ENCODE measurements at places on chromosomes 4 and X. TPM values are rescaled to one million over a fixed set of nuclear protein-coding genes. Genes with fewer than 3 reads are reported as not detected.

Gene SASH3
- total RNA-seq = 8.6 TPM

GRCh38 chrX:149157976-149158375 lies 347.1 kb downstream of the IDS start:
- DNase-seq = no peak

- DNase-seq = no peak
Measured at GRCh38 chrX:134542485-134542884, 82.5 kb downstream of the HPRT1 start.

Gene MAGED4B
- total RNA-seq = 16.0 TPM

DNA sequence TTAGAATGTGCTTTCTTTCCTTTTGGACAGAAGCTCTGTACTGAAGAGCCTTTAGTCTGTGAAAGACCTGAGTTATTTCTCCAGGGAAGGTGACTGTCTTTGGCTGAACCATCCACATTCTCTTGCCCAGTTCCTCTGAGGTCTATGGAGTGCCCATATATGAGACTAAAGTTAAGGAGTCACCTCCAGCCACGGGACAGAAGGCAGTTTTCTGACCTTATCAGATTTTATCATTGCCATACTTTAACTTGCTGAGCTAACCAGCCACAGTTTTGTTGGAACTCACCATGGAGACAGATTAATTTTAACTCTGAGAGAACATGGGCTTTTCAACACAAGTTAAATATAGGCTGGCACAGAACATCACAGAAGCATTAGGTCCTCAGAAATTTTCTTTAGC lies 26.3 kb downstream of the IL1RAPL1 start:
- no peak for DNase-seq

Gene TMPRSS11E
- not detected for total RNA-seq

GRCh38 chr4:24488399-24489164 lies 95.8 kb downstream of the DHX15 start:
- peak; percentile 90 for DNase-seq

Gene TNIP2
- total RNA-seq = 34.9 TPM

GRCh38 chr4:37973441-37973840 lies 13.2 kb downstream of the PTTG2 start:
- no peak for DNase-seq

Gene GABRG1
- total RNA-seq = 1.4 TPM

Gene TCEAL7
- 15.1 TPM for total RNA-seq

- no peak for DNase-seq
Measured at GRCh38 chr4:105327222-105327621, 146.6 kb downstream of the PPA2 start.

Gene NUP62CL
- 0.62 TPM for total RNA-seq

- DNase-seq = no peak
Measured at GRCh38 chrX:74286950-74287740, 16.8 kb upstream of the ZCCHC13 start.

- no peak for DNase-seq
Measured at GRCh38 chr4:112340023-112340422, 42.9 kb downstream of the ALPK1 start.

Gene TKTL2
- 0.18 TPM for total RNA-seq

- DNase-seq = no peak
Measured at GRCh38 chrX:149630681-149631233, 835 bp downstream of the TMEM185A start.

Gene CITED1
- 1.9 TPM for total RNA-seq

- no peak for DNase-seq
Measured at GRCh38 chr4:160510928-160511327, 1408.0 kb downstream of the RAPGEF2 start.

Gene GAGE13
- not detected for total RNA-seq

Gene YY2
- total RNA-seq = 2.1 TPM

DNA sequence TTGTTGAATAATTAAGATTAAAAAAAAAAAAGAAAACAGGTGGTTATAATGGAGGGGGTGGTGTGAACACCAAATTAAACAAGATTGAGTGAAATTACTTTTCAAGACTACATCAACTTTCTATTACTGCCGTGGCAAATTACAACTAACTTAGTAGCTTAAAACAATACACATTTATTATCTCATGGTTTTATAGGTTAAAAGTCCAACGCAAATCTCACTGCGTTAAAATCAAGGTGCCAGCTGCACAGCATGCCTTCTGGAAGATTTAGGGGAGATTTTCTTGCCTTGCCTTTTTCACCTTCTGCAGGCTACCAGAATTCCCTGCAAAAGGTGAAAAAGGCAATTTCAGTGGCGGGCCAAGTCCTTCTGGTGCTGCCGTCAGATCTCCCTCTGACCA lies 58.5 kb downstream of the ATXN3L start:
- DNase-seq = no peak

DNA sequence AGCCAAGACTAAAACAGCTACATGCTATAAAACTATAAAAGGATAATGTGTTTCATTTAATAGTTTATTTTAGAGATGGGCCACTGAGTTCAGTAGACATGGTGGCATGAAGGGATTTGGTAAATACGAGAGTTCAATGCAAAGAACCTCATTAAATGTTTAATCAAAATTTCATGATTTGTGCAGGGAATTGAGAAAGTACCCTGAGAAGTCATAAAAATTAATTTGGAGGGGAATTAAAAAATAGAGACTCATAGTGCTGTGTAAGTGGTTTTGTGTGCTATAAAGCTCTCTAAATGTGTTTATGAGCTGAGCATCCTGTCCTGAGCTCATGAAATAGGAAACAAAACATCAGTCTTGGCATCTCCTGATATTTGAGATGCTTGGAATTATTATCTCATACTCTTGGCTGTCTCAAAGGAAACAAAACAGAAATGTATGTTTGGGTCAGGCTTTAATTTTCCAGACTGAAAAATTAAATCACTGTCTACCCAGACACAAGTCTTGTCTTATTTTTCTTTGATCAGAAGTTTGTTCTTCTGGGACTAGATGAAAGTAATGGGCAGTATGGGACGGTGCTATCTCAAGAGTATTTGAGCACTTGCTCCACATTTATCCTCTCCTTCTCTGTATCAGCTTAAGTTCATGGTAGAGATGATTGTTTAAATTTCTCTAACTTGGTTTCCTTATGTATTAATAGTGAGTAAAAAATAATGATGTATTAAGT lies 38.0 kb upstream of the EMCN start:
- DNase-seq = no peak

Gene USP51
- 3.6 TPM for total RNA-seq

DNA sequence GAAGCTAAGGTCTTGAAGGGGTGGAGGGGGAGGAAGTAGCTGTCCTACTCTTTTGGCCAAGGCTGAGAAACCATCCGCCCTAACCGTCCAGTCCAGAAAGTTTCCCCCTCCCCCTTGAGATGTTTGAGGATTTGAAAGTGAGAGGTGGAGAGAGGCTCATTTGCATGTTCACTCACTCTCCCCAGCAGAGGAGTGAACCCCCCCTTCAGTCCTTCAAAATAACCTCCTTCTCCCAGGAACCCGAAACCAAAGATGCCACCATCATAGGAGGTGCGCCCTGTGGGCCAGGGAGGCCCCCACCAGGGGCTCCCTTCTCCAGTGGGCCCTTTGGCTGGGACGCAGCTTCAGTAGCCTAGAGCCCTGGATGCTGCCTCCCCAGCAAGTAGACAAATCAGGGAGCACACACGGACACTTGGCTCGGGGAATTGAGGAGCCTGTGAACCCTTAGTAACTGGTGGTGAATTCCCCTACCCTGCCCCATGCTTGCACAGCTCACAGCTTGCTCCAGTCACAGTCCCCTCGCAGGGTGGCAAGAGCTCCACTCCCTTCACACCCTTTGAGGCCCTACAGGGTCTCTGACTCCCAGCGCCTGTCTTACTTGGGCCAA lies 25.6 kb downstream of the ELF4 start:
- no peak for DNase-seq

- no peak for DNase-seq
Measured at GRCh38 chr4:178415925-178416324, 973.7 kb upstream of the AGA start.

DNA sequence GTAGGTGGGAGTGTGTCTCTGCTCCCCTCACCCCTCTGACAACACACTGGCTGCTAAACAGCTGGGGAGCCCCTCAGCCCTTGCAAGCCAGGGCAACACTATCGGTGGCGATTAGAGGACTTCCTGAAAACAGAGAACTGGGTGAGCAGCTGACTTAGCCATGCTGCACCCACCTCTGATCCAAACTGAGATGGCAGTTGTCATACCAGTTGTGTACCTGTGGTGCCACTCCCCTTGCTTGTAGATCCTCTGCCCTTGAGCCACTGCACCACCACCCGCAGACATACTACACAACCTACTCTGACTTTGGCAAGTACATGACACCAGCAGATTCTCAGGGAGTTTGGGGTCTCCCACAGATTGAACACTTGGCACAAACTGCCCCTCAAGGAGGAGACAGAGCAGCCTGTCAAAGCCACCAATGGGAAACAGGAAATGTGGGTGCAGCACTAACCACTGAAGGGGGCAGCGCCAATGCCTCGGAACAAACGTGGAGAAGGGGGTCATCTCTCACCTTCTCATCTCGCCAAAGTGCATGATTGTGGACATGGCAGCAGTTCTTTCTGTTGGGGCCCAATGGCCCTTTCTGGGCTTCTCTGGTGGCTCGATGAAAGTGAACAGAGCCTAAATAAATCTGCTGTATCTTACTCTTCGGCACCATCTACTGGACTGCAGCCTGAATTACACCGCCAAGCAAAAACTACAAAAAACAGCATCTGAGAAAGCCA lies 119.8 kb downstream of the NEK1 start:
- no peak for DNase-seq

DNA sequence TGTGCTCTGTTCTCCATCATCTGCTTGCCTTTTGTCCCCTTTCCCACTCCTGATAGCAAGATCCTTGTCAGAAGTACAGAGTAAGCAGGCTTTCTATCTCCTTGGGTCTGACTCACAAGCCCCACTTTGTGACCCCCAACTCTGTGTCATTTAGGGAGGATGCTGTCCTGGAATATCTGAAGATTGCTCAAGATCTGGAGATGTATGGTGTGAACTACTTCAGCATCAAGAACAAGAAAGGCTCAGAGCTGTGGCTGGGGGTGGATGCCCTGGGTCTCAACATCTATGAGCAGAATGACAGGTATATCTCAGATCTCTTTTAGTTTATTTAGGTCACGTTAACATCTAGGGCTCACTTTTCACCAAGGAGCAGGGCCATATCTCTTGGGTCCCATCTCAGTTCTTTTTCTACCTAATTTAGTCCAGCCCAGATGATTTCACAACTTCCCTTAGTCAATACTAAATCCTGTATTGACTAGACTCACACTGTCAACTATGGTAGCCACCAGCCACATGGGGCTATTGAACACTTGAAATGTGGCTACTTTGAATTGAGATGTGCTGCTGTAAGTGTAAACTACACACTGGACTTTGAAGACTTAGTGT lies 64.3 kb downstream of the MSN start:
- DNase-seq = no peak

DNA sequence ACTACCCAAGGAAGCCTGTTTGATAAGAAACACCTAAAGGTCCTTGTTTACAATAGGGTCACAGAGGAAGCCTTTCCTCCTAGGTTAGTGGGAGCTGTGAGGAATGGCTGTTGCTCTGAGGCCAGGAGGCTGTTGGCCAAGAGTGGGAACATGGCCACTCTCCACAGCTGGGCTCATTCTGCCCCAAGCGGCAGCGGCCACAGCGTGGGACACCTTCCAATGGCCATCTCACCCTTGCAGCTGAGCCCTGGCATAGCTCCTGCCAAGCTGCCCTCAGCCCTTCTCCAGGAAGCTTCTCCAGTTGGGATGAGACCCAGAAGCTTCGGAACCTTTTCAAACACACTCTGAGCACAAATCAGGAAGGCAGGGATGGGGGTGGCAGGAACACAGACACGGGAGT lies 111.8 kb upstream of the MAP3K15 start:
- no peak for DNase-seq

DNA sequence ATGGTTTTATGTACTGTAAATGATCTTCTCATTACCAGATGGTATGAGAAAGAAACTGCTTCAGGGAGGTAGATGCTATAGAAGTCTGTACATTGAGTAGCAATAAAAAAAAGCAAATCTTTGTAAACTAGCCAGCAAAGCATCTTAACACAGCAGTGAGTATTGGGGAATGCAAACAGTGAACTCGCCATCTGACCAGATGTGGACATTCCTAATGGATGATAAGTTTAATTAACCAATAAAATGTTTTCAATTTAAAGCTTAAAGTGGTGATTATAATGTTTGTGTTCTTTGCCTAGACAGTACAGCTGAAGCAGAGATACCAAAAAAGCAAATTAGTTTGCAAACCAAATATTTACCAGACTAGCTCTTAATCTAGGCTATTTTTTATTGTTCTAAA lies 1144.2 kb downstream of the FAT4 start:
- DNase-seq = no peak

GRCh38 chr4:86970447-86971354 lies 35.9 kb downstream of the AFF1 start:
- DNase-seq = no peak

GRCh38 chr4:108624263-108625056 lies 4.1 kb downstream of the RPL34 start:
- no peak for DNase-seq

GRCh38 chr4:82593411-82593810 lies 31.6 kb upstream of the TMEM150C start:
- no peak for DNase-seq

GRCh38 chr4:174266416-174266815 lies 17.1 kb downstream of the FBXO8 start:
- no peak for DNase-seq

Gene MAOB
- total RNA-seq = 18.9 TPM

GRCh38 chr4:26319949-26320537 lies 771 bp upstream of the RBPJ start:
- DNase-seq = no peak

Gene SPANXC
- total RNA-seq = not detected

Gene GABRE
- 60.7 TPM for total RNA-seq

Gene F9
- not detected for total RNA-seq

Measured in sciatic nerve (tissue), 2 donors.